ENCODE measurements at places on chromosomes 5 and 9.
A peak's percentile ranks its signal among the peaks of the same experiment; 100 is the strongest.

DNA sequence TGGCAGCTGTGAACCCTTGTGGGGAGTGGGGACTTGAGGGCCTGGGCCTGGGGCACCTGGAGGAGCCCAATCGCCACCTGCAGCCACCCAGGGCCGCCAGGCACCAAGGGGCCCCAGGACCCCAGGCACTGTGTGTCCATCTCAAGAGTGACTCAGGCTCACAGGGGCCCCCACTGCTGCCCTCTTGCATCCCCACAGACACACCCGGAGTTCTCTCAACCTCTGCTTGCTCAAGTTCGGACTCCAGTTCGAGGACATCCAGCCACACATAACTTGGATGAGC is 51.9 kb downstream of the MRPL36 start:
- no peak for DNase-seq

DNA sequence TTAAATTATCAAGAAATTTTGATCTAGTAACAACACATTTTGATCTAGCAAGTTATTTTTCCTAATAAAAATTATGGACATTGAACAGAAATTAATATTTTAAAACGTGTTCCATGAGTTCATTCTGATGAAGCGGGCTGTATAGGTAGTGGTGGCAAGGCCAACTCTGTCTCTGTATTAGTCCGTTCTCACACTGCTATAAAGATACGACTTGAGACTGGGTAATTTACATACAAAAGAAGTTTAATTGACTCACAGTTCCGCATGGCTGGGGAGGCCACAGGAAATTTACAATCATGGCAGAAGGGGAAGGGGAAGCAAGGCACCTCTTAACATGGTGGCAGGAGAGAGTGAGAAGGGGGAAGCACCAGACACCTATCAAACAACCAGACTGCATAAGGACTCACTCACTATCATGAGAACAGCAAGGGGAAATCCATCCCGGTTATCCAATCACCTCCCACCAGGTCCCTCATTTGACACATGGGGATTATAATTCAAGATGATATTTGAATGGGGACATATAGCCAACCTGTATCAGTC is 61.2 kb downstream of the TMEM232 start:
- DNase-seq = no peak

DNA sequence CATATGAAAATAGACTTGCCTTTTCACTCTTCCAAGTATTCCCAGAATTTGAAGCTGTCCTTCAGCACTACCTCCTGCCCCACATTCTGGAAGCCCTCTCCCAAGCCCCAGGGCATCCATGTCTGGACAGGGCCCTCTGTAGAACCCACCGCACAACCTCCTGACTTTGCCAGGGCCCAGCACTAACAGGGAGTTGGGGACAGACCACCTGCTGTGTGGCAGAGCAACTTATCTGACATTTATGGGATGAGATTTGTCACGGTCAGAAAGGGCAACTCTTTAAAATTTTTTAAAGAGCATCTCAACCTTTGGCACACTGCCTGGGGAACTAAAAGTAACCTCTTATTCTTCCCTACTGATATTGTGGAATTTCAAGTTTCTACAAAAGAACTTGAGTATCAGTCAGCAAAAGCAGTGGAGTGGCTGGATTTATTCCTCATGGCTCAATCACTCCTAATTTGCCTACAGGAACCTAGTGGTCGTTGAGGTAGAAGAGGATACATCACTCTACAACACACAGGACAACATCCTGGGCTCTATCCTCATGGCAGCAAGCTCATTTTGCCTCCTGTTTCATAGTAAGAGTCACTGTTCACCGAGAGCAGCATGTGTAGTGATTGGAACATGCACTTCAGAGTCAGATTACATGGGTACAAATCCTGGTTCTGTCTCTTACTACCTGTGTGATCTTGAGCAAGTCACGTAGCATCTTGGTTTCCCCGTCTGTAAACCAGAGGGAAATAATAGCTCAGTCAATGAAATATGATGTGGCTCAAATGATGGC is 285.3 kb downstream of the ENC1 start:
- DNase-seq = no peak

GRCh38 chr5:112910529-112910928 is 11.5 kb downstream of the REEP5 start:
- DNase-seq = no peak

GRCh38 chr9:29511680-29512079 is 1938.4 kb upstream of the C9orf72 start:
- peak; percentile 80 for DNase-seq

GRCh38 chr5:150528924-150529546 is 21.1 kb downstream of the NDST1 start:
- no peak for DNase-seq

- DNase-seq = peak; percentile 37
Observed at GRCh38 chr9:93130861-93131481, 3.1 kb downstream of the NINJ1 start.

- no peak for DNase-seq
Observed at GRCh38 chr5:175856408-175857100, 14.8 kb upstream of the CPLX2 start.

- no peak for DNase-seq
Observed at GRCh38 chr9:18699764-18700163, 225.8 kb downstream of the ADAMTSL1 start.

DNA sequence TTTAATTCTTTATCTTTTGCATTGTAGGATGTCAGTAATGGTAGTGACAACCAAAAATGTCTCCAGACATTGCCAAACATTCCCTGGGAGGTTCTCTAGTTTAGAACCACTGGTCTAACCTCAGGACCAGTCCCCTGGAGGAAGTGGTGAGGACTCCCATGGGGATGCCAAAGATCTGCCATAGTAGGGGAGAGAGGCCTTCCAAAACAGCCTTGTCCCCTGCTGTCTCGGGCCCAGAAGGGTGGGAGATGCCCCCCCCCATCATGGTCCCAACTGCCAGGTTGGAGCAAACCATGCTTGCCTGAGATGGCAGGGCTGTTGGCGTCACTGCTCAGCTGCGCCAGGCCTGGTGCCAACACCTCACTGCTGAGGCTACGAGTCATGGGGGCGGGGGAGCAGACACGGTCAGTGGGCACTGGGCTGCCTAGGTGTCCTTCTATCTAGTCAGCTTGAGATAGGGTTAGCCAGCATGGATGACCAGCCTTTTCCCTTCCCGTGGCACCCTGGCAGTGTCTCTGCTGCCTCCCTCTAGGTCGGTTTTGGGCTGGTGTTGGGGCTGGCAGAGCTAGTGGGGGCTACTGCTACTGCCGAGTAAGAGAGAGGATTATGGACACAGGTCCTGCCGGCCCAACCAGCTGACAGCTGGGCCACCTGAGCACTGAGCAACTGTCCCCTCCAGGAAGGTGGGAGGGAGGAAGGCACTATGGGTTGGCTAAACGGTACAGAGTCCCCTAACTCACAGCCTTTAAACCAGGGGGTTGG is 8.3 kb upstream of the CXXC5 start:
- no peak for DNase-seq

DNA sequence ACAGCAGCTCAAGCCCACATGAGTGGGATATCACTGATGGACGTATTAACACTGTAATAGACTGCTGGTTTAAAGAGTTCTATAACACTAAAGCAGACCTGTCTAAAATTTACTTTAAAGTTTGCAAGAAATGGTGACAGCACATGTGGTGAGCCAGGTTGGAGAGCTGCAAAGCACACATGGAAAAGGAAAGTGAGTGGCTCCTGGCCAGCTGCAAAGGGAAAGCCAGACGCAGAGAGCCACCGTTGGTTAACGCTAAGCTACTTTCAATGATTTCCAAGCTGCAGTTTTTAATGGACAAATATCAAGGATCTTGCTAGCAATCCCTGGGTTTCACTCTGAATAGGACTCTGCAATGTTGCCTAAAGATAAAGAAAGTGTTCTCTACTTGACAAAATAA is 89.9 kb downstream of the CTNND2 start:
- DNase-seq = no peak

GRCh38 chr5:41087461-41087860 is 16.3 kb upstream of the MROH2B start:
- DNase-seq = no peak

- no peak for DNase-seq
Observed at GRCh38 chr5:154092356-154093141, 53.8 kb downstream of the MFAP3 start.

GRCh38 chr9:85688361-85688760 is 53.4 kb downstream of the AGTPBP1 start:
- DNase-seq = no peak

DNA sequence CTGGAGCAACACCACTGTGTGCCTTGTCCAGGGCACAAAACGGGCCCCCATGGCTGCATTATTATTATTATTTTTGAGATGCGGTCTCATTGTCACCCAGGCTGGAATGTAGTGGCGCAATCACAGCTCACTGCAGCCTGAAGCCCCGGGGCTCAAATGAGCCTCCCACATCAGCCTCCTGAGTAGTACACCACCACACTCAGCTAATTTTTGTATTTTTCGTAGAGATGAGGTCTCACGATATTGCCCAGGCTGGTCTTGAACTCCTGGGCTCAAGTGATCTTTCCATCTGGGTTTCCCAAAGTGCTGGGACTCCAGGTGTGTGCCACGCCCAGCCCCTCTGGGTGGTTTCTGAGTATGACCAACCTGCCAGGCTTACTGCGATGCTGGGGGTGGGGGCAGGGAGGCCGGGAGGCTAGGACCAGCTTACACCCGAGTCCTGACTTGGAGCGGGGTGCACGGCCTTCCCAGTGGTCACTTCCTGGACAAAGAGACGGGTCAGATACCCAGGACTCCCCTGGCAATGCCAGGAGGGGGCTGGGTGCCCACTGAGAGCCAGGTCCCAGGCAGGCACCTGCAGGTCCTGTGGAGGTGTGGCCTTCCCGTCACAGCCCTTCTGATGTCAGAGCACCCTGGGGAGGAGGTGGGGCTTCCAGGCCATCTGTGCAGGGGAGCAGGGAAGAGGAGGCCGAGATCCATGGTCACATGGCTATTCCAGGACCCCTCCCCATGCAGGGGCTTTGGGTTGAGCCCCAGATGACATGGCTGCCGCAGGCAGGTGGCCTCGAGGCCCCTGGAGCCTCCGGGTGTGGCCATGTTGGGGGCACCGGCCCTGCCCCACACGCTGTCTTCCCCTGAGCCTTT is 8.3 kb upstream of the NRARP start:
- DNase-seq = no peak

DNA sequence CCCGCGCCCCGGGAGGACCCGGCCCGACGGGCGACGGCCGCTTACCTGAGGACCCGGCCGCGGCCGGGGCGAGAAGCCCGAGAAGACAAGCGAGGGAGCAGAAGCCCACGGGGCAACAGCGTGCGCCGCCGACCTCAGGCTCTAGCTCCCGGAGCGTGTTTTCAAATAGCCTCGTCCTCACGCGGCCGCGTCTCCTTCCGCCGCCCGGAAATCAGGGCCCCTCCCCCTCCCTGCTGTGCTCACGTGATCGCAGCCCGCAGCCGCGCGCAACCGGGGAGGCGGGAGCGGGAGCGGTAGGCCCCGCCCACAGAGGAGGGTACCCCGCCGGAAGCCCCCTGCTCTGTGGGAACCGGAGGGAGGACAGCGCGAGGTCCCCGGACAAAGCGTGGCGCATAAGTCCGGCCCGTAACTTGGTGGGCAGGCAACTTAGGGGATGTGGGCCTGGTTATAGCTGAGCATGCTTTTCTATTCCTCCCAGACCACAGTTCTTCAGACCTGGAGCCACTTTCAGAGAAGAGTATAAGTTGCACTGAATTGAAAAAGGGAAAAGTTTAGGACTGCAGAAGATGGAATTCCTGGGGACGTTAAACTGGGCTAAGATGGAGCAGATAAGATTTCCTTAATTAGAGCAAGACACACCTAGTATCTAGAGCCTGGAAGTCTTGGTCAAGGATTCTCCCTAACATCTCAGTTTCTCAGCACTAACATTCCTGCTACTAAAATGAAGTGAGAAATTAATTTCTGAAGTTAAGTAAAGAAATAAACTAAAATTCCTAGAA is at the start of gene TEX10:
Gene TEX10, minus strand, starts transcription at position 216 of the 779 bp plus-strand sequence. CDS start 3,579 bp downstream, outside the sequence.
- peak; percentile 78 for DNase-seq

DNA sequence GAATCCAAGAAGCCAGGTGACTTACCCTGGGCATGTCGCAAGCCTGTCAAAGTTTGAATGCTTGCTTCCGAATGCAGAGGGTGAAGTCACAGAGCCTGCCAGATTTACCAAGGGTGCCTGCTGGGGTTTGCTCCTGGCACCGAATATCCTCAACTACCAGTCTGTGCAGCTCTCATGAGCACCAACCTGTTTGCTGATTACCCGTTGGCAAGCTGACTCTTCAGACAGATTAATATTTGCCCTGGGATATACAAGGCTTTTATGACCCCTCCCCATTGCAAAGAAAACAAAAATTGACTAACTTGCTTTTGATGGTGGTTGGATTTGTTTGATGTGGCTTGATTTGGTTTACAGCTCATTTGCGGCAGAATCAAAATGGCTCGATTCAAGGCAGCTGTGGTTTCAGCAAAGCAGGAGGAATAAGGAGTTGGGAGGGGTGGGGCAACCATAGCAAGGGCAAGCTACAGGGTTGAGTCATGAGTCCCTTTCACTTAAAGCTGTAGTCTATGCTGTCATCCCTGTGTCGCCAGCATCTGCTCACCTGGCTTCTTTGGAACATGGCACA is 82.3 kb upstream of the AGXT2 start:
- no peak for DNase-seq

DNA sequence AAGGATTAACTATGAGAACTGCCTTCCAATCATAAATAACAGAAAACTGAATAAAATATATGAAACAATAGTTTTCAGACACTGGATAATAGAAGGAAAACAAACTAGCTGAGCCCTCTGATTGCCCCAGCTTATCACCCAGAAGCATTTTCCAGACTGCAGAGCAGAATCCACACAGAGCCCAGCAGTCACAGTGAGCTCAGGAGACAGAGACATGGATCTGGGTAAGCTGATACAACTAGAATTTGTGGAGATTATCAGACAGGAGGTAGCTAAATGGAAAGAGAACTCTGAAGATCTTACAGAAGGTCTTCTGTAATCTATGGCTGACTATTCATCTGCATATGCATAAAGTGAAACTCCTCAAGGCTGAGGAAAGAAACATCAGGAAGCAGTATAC is 128.8 kb downstream of the NR2F1-AS1 start:
- DNase-seq = no peak

- DNase-seq = no peak
Observed at GRCh38 chr5:106757672-106758071, 913.1 kb downstream of the EFNA5 start.

GRCh38 chr9:79208791-79209396 is 362.9 kb upstream of the TLE4 start:
- no peak for DNase-seq

Measured in pons (tissue), 1 donor.